ENCODE measurements at places on chromosomes 1 and 21. TPM values are rescaled to one million over a fixed set of nuclear protein-coding genes. Genes with fewer than 3 reads are reported as not detected.

GRCh38 chr1:175841738-175842187 lies 98.4 kb upstream of the TNR start:
- no peak for DNase-seq

The ADORA3 gene
- total RNA-seq, result 0.10 TPM

The OR2T11 gene
- not detected for total RNA-seq

The KCNH1 gene
- 1.7 TPM for total RNA-seq

- DNase-seq, result no peak
These were observed 145.6 kb downstream of the NFIA start for GRCh38 chr1:61227857-61228550.

The FAM163A gene
- total RNA-seq, result not detected

DNA sequence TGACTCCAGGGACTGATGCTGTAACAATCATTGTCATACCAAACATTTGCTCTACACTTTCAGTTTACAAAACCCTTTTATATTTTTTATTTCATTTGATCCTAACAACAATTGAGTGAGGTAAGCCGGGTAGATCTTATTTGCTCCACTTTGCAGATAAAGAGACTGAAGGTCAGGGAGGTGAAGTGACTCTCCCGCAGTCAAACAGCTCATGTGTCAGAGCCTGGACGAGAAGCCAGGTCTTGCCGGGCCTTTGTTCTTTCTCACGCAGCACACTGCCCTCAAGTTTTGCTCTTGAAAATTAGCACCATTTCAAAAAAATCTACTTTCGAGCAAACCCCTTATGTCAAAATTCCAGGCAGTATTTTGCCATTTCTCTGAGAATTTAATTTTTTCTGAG lies 65.2 kb downstream of the CD247 start:
- DNase-seq, result no peak

DNA sequence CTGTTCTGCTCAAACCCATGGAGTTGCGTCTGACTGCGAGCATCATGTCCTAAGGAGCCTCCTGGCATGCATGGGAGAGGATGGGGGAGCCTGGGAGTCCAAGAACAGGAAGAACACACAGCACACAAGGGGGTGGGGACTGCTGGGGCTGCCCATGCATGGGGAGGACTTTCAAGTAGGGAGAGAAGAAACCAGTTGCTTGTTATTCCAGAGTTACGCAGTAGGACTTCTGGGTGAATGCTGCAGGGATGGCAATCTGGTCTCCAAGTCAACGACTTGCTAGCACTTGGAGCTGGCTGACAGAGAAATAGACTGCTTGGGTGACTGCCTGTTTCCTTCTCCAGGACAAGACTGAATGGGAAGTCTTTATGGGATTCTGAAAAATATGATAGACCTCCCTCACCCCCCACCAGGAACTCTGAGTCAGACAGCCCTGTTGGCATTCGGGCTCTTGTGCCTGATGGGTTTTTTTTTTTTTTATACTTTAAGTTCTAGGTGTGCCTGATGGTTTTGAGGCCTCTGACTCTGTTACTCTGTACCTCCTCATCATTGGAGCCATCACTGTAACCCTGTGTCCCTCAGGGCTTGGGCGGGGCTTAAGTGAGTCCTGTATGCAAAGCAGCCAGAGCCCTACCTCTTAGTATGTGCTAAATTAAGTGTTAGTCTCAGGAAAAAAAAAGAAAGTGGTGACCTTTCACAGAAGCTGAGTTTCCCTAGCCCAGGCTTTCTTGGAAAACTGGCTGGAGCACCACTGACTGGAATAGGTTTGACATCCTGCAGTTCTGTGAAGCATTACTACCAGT lies 30.3 kb downstream of the MAP3K21 start:
- no peak for DNase-seq

Data from SJCRH30 (cell line).